ENCODE measurements at places on chromosomes 3 and 15.

- no peak for DNase-seq
These were observed 3.9 kb downstream of the RRP9 start for GRCh38 chr3:51937611-51938450.

DNA sequence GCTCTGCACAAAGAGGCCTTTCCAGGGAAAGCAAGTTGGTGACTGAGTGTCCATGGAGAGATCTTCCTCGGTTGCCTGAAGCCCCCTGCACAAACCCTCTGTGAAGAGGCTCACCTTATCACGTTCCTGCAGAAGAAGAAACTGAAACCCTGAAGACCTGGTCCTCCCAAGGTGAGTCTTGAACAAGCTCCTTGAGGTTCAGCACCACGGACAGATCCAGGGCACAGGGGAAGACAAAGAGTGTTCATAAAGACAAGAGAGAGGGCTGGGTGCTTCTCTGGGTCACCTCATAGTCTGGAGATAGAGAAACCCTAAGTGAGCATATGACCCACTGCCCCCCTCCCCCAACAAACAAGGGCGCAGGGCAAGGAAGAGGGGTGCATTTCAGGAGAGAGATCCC is 21.7 kb upstream of the TBC1D21 start:
- peak; percentile 73 for DNase-seq

- DNase-seq, result no peak
These were observed 168.4 kb upstream of the BCL6 start for GRCh38 chr3:187913617-187914033.

DNA sequence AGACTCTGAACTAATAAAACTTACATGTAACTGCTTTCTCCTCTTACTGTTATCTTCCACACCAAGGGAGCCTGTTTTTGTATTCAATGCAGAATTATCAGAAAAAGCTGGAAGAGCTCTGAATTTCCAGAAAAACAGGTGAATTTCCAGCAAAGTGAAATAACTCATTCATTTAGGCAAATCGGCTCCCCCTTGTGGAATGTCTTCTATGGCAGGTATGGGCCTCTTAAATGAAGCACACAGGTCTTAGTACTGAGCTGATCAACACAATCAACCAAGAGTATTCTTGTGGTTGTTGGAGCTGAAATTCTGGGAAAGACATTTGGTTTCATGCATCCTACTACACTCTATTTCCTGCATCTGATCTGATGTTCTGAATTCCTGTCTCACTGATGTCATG is 31.0 kb upstream of the PTPRG start:
- DNase-seq, result no peak

DNA sequence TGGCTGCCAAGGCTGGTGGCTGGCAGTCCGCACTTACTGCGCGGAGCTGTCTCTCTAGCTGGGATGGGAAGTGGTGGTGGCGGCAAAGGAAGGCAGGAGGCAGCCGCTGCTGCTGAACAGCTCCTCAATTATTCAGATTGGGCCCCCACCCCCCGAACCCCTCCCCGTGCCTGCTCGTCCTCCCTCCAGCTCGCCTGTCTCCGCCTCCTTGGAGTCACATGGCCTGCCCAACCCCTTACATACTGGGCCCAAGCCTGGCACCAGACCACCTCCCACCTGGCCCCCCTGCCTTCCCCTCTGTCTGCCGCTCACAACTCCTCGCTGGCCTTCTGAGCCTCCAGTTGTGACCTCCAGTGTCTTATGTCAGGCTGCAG is at the start of gene SLC7A14:
Gene SLC7A14 (minus strand): TSS at position 139 of the 374 bp plus-strand sequence. CDS start 59,139 bp downstream, outside the sequence.
- DNase-seq, result no peak

- no peak for DNase-seq
These were observed 98.9 kb downstream of the MEIS2 start for GRCh38 chr15:37001417-37001816.

- DNase-seq, result no peak
These were observed 481.7 kb downstream of the TUSC7 start for GRCh38 chr3:117191245-117191644.

GRCh38 chr15:51793521-51794305 is 35.7 kb upstream of the TMOD3 start:
- no peak for DNase-seq

DNA sequence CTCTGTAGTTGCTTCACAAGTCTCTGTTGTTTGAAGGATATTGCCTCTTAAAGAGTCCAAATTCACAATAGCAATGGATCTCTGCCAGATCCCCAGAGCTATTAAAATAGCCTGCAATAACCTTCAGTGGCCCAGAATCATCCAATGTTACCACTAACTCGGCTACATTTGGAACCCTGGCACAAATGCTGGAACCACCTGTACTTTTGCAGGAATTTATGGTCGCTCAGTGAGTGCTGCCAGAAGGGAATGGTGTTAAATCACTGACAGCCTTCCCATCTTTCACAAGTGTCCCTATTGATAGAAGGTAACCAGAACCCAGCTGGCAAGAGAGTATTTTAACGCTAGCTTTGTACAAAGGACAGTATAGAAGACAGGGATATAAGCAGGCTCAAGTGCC is 298.8 kb upstream of the PLSCR5 start:
- no peak for DNase-seq

DNA sequence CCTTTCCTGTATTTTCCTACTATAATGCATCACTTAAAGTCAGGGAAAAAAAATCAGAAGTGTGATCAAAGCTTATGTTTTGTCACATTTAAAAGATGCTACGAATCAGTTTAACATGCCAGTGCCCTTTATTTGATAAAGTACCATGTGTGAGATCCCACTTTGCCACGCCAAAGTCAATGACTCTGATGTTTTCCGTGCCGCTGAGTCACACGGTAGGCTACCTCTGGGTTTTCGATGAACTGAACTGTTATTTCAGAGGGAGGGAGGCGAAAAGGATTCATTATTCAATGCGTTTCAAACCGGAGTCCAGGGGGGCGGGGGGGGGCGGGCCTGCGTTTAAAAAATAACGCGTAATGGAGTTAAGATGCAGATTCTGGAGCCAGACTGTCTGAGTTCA is 203.0 kb downstream of the ABHD5 start:
- DNase-seq, result no peak

DNA sequence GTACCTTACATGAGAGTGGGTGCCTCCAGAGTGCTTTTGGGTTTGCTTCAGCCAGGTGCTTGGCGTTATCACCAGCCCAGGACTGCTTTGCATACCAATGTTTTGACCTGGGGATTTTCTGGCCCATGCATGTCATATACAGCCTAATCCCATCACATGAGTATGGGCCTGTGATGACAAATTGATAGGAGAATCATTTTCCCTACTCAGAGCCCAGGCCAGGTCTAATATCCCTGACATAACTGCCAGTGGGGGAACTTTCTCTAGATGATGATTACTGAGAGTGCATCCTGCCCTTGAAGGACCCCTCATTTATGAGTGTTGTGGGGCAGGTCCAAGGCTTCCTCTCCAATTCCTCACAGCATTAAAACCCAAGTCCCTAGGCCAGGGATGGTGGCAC is 197.5 kb upstream of the LYSMD4 start:
- DNase-seq, result no peak

- DNase-seq, result no peak
These were observed 6.2 kb upstream of the NEO1 start for GRCh38 chr15:73046073-73046472.

- DNase-seq, result no peak
These were observed 6.3 kb downstream of the NSMCE3 start for GRCh38 chr15:29263289-29263688.

DNA sequence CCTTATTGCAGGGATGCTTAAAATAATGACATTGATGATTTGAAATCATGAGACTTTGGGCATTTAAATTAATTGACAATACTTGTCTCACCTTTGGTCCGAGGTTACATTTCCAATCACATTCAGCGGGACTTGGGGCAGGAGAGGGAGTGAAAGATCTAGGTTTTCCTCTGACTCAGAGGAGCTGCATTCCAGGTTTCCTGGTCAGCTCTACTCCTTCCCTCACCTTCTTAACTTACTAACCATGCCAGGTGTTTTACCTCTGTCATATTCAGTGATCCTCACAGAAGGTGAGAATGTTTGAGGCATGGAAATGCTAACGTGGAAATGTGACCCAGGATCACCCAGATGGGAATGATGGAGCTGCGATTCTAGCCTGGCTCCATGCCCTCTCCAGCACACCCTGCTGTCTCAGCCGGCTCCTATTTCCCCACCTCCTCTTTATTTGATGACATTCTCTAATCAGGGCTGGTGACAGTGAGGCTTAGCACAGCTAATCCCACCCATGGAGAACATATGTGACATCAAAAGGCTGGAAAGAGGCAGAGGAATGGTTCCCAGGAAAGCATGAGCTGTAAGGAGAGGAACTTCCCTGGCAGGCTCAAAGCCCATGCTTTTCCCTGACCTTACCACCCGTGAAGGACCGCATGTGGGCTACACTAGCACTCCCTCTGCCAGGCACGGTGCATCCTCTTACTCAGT is 38.7 kb downstream of the THSD4 start:
- DNase-seq, result no peak

DNA sequence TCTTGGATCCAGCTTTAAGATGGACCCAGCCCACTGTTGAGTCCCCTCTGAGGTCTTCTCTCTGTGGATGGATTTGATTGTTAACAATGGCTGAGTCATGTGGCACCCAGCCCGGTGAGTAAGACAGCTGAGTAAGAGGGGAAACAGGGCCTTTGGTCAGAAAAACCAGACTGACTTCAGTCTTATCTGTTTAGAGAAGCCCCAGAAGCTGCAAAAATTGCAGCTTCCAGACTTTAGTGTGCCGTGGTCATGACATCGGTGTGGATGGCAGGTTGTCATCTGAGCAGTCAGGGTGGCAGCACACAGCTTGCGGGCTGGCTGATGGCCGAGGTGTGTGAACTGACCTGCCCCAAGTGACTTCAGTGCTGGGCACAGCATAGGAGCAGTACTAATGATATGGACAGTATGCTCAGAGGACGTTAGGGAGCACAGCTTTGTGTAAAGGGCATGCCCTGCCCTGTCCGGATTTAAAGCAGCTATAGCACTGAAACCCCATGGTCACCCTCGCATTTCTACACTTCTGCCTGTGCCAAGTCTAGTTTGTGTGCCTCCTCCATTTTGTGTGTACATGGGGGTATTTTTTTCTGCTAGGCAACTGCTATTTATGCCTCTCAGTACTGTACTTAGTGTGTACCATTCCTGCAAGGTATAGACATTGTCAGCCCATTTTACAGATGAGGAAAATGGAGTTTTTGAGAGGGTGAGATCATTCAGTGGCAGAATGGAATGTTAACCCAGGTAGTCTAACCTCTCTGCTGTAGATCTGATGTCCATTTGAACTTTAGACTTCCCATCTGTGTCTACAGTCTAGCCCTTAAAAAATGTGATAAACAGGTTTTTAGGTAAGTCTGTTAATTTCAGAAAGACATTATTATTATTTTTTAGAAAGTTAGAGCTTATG is 44.4 kb downstream of the FLNB start:
- DNase-seq, result no peak

DNA sequence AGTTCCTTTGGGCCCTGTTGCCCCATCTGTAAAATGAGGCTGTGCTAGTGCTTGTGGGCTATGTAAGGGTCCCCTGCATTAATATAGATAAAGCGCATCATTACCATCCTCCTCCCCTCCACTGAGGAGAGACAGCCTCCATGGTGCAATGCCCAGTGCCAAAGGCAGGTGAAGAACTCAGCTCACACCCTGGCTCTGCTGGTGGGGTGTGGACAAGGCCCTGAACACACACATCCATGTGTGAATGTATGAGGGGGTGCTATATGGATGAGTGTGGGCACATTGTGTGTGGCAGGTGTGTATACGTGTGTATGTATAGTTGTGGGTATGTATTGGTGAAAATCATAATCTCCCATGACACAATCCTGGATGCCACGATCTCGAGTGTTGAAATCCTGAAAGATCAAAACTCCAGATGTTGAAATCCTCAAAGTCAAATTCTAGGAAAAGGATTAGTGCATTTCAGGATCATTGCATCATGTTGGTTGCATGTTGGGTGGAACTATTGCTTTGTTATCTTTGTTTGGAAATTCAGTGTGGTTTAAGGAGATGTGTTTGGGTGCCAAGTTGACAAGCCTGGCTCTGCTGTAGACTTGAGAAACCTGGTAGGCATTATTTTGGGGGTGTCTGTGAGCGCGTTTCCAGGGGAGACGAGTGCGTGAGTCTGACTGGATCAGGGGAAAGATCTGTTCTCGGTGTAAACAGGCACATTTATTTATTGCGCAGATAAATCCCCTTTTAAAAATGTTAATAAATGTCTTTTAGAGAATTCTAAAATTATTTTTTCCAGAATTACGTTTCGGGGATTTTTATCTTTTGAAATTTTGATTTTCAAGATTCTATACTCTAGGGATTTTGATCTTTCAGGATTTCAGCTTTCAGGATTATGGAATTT is 42.0 kb upstream of the SEC61A1 start:
- no peak for DNase-seq

DNA sequence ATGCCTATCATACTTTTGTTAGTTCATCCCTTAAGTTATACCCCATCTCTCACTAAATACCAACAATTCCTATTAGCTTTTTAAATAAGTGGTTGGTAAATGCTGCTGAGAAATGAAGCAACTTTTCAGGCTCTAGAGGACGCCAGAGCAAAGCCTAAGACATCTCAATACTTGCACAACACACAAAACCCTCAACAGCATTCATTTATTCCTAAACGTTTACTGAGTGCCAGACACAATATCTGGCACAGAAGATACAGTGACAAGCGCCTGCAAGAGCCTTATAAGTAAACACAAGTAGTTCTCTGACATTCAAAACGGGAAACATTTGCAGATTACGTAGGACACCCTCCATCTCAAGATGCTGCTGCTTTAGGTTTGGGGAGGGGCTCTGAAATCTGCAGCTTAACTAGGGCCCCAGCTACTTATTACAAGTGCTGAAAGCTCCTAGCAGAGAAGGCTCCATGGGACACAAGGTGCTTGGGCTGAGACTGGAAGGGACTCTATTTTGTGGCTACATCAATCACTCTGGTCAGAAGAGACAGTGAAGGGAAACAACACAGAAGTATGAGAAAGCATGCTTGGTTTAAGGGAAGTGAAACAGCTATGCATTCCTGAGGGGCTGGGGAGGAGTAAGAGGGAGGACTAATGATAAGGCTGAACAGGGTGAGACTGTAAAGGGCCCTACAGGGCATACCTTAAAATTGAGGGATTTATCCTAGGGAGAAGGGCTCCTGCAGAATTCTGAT is 311.3 kb downstream of the PLCL2 start:
- DNase-seq, result no peak

DNA sequence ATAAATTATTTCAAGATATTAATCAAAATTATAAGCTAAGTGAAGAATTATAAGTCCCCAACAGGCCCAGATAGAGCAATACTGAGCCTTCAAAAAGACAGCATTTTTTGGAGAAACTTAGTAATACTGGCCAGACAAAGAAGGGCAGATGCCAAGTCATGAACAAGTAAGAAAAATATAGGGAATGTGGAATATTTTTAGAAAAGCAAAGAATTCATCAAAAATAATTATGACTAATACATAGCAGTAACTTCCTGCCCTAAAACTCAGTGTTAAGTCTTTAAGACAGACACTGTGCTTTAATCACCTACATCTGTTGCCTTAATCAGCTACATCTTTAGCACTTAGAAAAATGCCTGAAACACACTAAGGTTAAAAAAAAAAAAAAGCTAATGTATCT is 31.2 kb downstream of the DPH6 start:
- no peak for DNase-seq

All from iPS DF 6.9 (cell line).